Esophagus squamous epithelium (tissue), 5 donors: ENCODE measurements at places on chromosomes 3 and 15.

GRCh38 chr3:9690451-9691450 lies 12.9 kb upstream of the CPNE9 start:
- no peak for DNase-seq

GRCh38 chr3:46130631-46131310 lies 77.3 kb downstream of the CCR1 start:
- no peak for DNase-seq

- no peak for DNase-seq
These were observed 7.3 kb upstream of the ITIH3 start for GRCh38 chr3:52787246-52787645.

GRCh38 chr3:133901083-133901482 lies 5.4 kb upstream of the RAB6B start:
- no peak for DNase-seq

- no peak for DNase-seq
These were observed 135.1 kb downstream of the KCNMB2 start for GRCh38 chr3:178671377-178671776.

DNA sequence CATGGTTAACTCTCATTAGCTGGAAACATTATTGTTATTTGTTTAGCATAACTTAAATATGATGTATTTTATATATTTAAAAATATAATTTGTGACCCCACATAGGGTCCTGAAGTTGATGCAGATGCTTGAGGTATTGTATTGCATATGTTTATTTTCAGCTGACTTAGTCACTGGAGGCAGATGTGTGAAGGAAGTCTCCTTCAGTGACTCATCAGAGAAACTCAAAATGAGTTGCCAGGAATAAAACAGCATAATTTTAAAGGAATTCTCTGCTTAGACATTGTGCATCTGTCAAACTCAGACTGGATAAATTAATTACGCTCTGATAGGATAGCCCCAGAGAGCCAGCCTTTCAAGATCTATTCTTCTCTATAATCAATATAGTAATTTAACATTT lies 7.9 kb upstream of the OR4F6 start:
- DNase-seq, result no peak

DNA sequence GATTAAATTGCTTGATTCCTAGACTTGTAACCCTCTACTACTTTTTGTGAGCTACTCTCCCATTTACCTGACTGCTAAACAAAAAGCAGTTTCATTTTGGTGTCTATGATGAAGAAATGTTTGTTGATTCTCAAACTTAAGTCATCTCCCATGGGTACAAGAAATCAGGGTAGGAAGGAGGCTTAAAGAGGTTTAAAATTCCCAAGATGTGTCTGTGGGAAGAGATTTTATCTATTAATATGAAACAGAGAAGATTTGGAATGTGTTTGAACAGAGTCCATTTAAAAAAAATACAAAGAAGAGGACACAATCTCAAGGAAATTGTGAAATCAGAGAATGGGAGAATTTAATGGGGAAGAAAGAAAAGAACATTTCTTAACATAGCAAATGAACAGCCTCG lies 14.8 kb downstream of the P3H2 start:
- no peak for DNase-seq

- no peak for DNase-seq
These were observed 58.0 kb upstream of the HERC1 start for GRCh38 chr15:63891768-63892133.

DNA sequence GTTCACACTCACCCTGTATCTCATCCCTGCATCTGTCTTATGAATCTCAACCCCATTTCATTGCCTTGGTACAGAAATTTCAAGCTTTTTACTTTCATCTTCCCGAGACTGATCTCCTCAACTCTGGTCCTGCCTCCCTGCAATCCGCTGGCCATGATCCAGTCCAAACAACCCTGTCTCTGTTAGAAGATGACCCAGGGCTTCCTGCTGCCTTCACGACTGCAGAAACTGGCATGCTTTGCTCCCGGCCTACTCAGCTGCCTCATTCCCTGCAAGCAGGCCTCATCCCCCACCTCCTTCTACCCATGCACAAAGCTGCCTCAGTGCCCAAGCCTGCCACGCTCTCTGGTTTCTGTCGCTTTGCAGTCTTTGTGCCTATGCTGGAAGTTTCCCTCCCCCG lies 12.4 kb downstream of the HES1 start:
- DNase-seq, result no peak

DNA sequence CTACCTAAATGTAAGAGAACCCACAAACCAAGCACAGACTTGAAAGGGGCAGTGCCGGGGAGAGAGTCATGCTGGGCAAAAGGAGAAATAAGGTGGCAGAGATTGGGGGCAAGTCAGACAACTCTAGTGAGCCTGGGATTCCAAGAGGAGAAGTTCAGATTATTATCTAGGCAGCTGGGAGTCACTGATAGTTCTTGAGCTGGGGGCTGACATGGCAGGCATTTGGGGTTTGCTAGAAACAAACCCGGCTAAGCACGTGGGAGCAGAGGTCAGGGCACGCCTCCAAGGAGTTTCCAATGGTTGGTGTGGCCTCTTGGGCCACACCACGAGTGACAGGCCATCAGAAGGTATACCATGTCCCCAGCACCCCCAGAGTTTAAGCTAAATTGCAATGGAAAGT lies 27.6 kb downstream of the SLC6A6 start:
- no peak for DNase-seq

GRCh38 chr3:13557417-13557816 lies 8.5 kb downstream of the FBLN2 start:
- no peak for DNase-seq

DNA sequence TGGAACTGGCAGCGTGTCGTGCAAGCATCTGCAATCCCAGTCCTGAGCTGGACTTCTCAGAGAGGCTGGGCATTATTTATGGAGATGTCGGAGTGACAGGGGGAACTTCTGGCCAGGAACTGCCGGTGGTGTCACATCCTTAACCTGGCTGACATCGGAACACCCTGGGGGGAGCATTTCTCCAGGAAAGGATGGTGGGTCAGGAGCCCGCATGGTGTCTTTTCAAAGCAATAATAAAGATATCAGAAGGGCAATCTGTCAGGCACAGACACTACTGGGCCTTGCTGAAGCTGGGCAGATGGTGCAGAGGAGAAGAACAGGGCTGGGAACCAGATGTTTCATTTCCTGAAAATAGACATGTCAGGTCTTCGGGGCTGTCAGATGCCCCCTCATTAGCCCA lies 133.5 kb downstream of the WNT7A start:
- no peak for DNase-seq

GRCh38 chr15:85381850-85382751 lies 1.7 kb downstream of the AKAP13 start:
- no peak for DNase-seq

GRCh38 chr15:77528968-77529319 lies 103.8 kb downstream of the LINGO1 start:
- DNase-seq, result no peak

DNA sequence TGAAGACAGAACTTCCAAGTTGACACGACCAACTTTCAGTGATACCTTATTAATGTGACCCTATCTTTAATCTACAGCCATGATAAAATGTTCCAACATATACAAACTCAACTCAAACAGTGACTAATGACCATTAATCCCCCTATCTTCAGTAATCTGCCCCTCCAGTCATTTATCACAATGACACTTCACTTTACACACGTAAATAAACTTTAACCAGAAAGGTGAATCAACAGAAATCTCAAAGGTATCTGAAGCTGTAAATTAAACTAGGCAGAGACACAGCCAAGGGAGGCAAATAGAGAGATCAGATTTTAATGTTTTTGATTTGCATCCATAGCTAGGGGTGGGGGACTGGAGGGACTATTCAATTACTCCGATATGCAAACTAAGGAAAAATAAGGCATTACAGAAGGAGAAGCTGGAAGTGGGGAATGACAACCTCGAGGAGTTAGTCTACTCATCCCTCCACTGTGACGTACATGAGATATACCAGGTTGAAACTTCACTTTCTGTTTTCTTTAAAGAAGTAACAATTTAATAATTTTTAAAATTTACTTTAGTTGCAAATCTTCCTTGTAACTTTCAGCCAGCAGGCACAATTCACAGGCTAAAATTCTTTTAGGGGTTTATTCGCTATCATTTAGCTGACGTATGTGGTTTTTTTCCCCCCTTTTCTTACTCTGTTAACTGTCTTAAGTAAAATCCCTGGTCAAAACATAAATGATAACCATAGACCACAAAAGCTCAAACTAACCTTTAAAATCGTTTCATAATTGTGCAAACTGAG lies 751.0 kb downstream of the ROBO1 start:
- no peak for DNase-seq

- DNase-seq, result no peak
These were observed 55.0 kb downstream of the BSN start for GRCh38 chr3:49609314-49609713.

DNA sequence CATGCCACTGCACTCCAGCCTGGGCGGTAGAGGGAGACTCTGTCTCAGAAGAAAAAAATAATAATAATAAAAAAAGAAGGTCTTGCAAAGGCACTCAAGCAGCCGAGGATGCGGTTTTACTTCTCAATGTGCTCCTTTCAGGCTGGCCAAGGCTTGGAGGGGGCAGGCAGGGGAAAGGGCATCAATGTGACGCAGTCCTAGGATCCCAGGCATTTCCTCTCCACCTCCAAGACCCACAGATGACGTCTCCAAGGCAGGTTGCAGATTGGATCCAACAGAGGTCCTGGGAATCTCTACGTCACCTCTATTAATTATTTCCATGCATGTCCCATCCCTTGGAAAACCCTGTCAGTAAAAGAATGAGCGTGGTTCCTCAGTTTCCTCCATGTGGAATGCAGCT lies 56.2 kb downstream of the FAM43A start:
- no peak for DNase-seq

GRCh38 chr15:38454696-38455090 lies 766 bp downstream of the FAM98B start:
- DNase-seq, result no peak

DNA sequence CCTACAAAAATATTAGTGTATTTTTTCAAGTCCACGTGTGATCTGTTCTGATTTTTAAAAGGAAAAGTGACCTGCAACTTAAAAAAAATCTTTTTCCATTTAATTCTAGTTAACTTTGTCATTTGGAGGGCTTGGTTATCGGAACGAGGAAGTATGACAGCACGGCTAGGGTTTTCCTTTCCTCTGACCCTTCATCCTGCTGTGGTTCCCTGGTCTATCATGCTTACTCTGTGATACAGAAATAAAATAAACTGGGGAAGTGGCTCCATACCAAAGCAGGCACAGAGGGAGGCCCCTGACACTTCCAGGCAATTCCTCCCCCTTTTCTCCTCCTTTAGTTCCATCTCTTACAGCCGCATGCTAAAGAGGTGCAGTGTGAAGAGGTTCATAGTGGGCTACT lies 491.3 kb downstream of the EDEM1 start:
- no peak for DNase-seq

DNA sequence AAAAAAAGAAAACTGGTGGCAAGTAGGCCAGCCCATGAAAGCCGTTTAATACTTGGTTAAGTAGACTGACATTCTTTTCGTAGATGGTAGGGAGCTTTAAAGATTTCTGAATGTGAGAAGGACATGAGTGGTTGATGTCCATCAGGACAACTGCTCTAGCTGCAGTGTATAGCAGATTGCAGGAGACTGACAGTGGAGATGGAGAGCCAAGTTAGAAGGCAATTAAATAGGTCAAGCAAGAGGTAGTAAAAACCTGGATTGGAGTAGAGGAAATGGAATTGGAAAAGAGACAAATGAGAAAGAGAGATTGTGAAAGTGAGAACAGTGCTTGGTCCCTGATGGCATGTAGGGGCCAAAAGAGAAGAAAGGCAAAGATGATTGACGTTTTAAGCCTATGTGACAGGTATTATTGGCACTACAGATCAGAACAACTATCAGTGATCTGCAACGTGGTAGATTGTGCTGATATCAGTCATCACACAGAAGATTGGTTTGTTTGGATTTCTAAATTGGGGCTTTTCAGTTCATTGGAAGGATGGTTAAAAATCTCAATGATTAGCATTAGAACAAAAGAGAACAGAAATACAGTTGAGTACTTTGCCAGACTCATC lies 74.0 kb downstream of the CNTN4 start:
- no peak for DNase-seq

DNA sequence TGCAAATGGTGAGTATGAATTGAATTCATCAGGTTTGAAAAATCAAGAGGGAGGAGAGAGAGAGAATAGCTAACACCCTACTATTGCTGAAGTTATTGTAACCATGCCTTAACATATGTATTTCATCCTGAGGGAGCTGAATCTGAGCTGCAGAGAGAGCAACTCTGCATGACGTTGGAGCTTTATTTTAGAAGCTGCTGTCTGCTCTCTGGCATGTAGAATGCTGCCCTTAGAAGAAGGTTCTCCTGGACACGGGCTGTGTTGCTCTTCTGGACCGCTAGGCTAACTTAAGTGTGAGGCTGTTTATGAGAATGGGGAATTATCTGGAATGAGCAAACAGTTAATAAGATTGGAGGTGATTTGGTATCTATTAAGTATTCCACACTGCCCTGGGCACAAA lies 814.6 kb downstream of the AGBL1 start:
- no peak for DNase-seq

DNA sequence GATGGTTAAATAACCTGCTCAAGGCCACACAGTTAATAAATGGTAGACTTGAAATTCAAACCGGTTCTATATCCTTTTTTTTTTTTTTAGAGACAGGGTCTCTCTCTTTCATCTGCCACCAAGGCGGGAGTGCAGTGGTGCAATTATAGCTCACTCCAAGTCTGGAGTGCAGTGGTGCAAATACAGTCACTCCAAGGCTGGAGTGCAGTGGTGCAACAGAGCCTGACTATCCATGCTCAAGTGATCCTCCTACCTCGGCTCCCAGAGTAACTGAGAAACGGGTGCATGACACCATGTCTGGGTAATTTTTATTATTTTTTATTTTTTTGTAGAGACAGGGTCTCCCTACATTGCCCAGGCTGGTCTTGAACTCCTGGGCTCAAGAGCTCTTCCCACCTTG lies 23.4 kb downstream of the DPP8 start:
- DNase-seq, result no peak

GRCh38 chr3:159875116-159875515 lies 113.5 kb upstream of the IL12A start:
- DNase-seq, result no peak

GRCh38 chr15:92714477-92715401 lies 59.2 kb upstream of the FAM174B start:
- no peak for DNase-seq

DNA sequence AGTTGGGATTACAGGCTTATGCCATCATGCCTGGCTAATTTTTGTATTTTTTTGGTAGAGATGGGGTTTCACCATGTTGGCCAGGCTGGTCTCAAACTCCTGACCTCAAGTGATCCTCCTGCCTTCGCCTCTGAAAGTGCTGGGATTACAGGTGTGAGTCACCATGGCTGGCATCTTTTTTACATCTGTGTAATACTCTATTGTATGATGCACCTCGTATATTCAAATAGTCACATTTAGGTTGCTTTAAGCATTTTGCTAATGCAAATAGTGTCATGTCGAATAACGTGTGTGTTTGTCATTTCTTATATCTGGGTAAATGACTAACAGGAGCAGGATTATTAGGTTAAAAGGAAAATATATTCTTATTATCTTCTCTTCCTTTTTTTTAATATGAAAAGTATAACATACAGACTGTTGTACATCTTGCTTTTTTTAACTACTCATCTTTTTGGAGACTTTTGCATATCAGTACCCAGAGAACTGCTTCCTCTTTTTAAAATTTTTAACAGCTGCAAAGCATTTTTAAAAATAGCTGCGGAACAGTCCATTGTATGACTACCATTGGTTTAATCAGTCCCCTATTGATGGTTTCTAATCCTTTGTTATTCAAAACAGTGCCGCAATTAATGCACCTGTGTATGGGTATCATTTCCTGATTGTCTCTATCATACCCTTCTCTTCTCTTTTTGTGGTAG lies 13.4 kb downstream of the SCAMP5 start:
- no peak for DNase-seq
